ENCODE measurements at places on chromosomes 6 and 20. TPM values are rescaled to one million over a fixed set of nuclear protein-coding genes. Genes with fewer than 3 reads are reported as not detected.

DNA sequence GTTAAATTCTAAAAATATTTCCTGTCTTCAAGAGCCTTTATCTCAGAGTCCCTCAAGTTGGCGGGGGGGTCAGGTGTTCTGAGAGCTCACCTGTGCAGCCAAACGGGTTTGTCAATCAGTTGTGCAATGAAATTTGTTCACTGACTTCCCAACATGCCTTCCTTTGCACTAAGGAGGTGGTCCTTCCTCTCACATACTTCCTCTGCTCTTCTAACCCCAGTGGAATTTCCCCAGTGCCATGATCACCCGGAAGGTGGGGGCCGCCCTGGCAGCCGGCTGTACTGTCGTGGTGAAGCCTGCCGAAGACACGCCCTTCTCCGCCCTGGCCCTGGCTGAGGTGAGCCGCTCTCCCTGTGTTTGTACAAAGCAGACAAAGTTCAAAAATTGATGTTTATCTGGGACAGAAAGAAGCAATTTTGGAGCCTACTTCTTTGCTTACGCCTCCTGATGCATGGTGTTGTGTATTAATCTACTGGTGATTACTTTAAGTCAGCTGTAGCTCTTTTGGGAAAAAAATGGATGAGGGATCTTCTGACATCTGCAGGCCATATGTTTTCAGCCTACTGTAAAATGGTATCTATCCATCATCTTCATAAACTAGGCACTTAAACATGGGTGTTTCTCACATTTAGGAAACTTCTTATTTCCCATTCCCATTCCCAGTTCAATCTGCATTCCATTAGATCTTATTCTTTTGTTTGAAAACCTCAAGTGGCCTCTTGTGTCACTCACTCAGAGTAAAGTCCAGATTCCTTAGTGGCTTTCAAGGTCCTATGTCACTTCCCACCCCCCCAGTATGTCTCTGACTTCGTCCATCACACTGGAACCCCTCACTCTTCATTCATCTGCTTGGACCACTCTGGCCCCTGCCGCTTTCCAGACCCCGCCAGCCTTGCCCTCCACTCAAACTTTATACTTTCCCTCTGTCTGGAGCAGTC is 10.1 kb downstream of the ALDH5A1 start:
- no peak overlapping the region for H3K4me3 ChIP-seq
- DNase-seq, result no peak
- H3K36me3 ChIP-seq, result peaks cover 82% of the 10 kb centered on the region
- H3K27ac ChIP-seq, result no peak overlapping the region

DNA sequence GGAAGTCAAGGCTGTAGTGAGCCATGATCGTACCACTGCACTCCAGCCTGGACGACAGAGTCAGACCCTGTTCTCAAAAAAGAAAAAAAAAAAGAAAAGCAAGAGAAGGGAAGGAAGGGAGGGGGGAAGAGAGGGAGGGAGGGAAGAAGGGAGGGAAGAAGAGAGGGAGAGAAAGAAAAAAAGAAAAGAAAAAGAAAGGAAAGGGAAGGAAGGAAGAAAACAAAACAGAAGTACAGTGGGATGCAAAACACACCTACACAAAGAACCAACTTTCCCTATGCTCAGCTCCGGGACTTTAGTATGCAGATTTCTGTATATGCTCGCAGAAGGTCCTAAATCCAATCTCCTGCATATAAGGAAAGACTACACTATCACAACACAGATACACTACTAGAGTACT is 2.5 kb upstream of the WTAP start:
- H3K4me3 ChIP-seq, result peak overlapping the region; percentile 63
- peak overlapping the region; percentile 20 for H3K27ac ChIP-seq
- peaks cover 36% of the 10 kb centered on the region for H3K4me1 ChIP-seq

DNA sequence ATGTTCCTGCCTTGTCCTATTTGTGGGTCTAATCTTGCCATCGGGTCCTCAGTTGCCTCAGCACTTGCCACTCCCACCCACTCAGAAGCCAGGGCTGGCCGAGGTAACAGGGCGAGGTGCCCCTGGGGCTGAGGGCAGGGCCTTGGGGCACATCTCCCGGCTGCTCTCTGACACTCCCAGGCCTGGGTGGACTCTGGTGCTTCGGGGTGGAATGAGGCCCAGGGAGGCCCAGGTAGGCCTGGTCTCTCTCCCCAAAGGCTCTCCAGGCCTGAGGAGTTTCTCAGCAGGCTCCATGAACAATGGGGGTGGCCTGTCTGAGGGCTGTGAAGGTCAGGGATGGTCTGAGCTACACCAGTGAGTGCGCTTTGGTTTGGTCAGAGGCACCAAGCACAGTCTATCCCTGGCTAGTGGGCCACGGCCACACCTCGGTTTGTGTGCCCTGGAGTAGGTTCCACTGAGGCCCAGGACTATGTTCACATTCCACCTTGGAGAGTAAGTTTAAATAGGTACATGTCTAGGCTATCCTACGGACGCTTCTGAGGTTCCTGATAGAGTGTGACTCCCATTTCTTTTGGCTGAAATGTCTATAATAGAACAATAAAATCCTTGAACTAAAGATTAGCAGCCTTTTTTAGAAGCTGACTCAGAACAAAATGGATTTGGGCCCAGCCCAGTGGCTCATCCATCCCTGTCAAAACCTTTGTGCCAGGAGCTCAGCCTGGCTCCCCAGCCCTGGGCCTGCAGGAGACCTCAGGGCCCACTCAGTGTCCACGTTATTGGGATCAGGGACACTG is 78.8 kb downstream of the SLC24A3 start:
- no peaks in the 10 kb centered on the region for H3K27me3 ChIP-seq
- no peaks in the 10 kb centered on the region for H3K36me3 ChIP-seq
- no peak for DNase-seq
- no peak overlapping the region for H3K27ac ChIP-seq

GRCh38 chr6:89087881-89088280 is 7.3 kb downstream of the PNRC1 start:
- peaks cover 29% of the 10 kb centered on the region for H3K4me1 ChIP-seq
- peaks cover 43% of the 10 kb centered on the region for H3K36me3 ChIP-seq
- DNase-seq, result no peak
- no peak overlapping the region for H3K4me3 ChIP-seq
- H3K27me3 ChIP-seq, result no peaks in the 10 kb centered on the region
- no peak overlapping the region for H3K27ac ChIP-seq

Gene MYB
- 20.9 TPM for total RNA-seq

Gene OPRM1
- not detected for total RNA-seq

DNA sequence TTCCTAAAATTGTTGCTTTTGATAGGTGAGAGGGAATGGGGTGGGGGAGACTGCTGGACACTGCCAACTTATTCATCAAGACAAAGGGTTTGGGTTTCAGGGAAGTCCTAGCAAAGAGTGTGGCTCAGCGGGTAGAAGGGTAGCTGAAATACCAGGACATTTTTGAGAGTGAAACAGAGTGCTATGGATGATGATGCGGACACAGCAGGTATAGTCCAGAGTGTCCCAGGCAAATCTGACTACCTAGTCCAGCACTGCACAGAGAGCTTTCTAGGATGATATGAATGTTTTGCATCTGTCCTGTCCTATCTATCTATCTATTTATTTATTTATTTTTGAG is 154.3 kb downstream of the BCAS1 start:
- H3K36me3 ChIP-seq, result no peaks in the 10 kb centered on the region
- H3K27me3 ChIP-seq, result no peaks in the 10 kb centered on the region
- H3K4me1 ChIP-seq, result peaks cover 21% of the 10 kb centered on the region
- H3K4me3 ChIP-seq, result peak overlapping the region; percentile 95

DNA sequence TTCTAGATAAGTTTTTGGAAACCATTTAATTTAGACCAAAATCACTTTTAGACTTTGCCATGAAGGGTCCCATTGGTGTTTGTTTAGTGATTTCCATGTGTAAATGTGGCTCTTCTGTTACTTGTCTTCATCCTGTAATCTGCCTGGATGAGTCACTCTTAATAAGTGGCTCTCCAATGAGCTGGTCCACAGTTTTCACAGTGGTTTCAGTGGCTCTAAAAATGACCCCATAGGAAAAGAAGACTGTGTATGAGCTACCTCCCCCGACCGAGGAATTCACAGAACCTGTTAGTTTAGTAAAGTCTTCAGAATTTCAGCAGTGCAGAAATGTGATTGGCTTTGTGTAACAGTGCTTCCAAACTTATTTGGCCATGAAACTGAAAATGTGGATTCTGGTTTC is 492.0 kb upstream of the MARCKS start:
- H3K4me1 ChIP-seq, result no peaks in the 10 kb centered on the region
- DNase-seq, result no peak
- no peak overlapping the region for H3K27ac ChIP-seq

Gene CLDN20
- total RNA-seq, result not detected

DNA sequence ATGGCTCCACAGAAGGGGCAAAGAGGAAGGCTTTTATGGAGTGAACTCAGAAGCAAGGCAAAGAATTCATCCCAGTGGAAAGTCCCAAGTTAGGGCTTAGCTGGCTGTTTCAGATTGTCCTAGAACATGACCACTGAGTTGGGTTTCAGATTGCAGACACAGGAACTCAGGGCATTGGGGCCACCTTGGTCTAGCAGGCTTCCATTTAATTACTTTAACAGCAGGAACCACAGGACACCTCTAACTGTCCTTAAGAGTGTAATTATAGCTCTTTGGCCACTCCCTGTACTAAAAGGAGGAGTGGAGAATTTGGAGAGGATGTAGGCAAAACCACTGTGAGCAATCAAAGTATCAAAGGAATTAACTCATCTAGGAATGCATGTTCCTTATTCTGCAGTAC is 150.6 kb upstream of the AGPAT4 start:
- peaks cover 3% of the 10 kb centered on the region for H3K27me3 ChIP-seq
- H3K4me1 ChIP-seq, result no peaks in the 10 kb centered on the region
- H3K27ac ChIP-seq, result no peak overlapping the region
- DNase-seq, result no peak
- H3K4me3 ChIP-seq, result no peak overlapping the region

GRCh38 chr20:37846573-37846972 is 56.4 kb upstream of the VSTM2L start:
- H3K4me3 ChIP-seq, result no peak overlapping the region
- DNase-seq, result no peak
- H3K36me3 ChIP-seq, result peaks cover 94% of the 10 kb centered on the region
- H3K27me3 ChIP-seq, result no peaks in the 10 kb centered on the region
- H3K27ac ChIP-seq, result no peak overlapping the region
- no peaks in the 10 kb centered on the region for H3K4me1 ChIP-seq

DNA sequence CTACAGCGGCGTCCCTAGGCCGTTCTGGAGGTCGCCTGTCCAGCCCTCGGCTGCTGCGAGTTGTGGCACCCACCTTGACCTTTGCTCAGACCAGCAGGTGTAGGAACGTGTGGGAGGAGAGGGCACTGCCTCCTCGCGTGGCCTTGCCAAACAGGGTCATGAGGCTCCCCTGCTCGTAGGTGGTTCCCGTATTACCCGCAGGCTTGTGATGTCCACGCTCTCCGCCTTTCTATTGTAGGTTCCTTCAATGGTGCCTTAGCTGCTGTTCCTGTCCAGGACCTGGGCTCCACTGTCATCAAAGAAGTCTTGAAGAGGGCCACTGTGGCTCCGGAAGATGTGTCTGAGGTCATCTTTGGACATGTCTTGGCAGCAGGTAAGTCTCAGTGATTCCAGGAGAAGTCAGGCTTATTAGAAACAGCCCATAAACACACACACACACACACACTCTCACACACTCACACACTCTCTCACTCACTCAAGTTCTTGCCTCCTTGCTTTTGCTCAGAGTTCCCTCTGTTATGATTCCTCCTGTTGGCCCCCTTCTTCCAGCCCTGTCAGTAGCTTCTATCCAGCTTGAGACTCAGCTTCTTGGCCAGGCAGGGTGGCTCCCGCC is 942 bp downstream of the ACAT2 start:
- peaks cover 4% of the 10 kb centered on the region for H3K36me3 ChIP-seq
- DNase-seq, result no peak
- H3K27ac ChIP-seq, result peak overlapping the region; percentile 98
- H3K4me1 ChIP-seq, result peaks cover 20% of the 10 kb centered on the region
- H3K4me3 ChIP-seq, result peak overlapping the region; percentile 95

DNA sequence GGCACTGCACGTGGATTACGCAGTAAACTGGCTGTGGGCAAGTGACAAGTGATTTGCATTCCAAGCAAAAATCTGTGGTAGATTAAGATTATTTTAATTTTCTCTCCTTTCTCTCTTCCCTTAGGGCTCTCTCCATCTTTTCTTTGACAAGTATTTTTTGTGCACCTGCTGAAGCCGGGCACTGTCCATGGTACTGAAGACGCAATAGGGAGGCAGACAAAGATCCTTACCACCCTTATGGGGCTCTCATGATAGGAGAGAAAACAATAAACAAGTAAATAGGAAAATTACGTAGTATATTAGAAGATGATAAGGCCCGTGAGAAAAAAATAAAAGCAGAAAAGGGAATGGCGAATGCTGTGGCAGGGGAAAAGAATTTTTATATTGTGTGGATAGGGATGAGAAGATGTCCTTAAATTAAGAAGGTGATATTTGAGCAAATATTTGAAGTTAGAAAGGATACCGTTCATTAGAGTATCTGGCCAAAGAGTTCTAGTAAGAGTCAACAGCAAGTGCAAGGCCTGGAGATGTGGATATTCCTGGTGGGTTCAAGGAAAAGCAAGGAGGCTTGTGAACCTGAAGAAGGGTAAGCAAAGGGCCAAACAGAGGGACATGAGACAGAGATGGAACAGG is 146.0 kb downstream of the LAMP5 start:
- no peak for DNase-seq
- H3K4me3 ChIP-seq, result no peak overlapping the region
- H3K27me3 ChIP-seq, result peaks cover 2% of the 10 kb centered on the region
- H3K36me3 ChIP-seq, result no peaks in the 10 kb centered on the region

Gene DUSP15
- not detected for total RNA-seq

Gene SOBP
- 1.4 TPM for total RNA-seq

Gene RBBP8NL
- total RNA-seq, result not detected

Gene AKIRIN2
- 58.0 TPM for total RNA-seq

DNA sequence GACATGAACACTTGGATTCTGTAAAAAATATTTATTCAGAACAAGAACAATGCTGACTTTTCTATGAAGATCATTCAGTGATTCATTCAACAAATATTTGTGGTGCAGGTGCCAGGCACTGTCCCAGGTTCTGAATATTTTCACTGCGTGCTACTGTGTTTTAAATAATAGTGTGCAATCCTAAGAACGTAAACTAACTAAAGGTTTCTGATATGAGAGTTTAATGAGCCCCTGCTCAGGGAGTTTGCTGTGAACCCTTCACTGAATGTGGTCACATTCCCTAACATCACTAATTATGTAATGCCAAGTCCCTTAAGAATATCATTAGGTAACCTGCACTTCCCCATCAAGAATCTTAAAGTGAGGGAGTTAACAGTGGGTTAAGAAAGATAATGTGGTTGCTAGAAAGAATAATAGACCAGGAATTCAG is 1.7 kb upstream of the TMEM170B start:
- peaks cover 5% of the 10 kb centered on the region for H3K27me3 ChIP-seq
- no peak overlapping the region for H3K27ac ChIP-seq
- no peaks in the 10 kb centered on the region for H3K36me3 ChIP-seq

GRCh38 chr6:45185403-45186251 is 142.5 kb upstream of the RUNX2 start:
- H3K36me3 ChIP-seq, result no peaks in the 10 kb centered on the region
- DNase-seq, result peak; percentile 59
- H3K4me3 ChIP-seq, result peak overlapping the region; percentile 75
- H3K27me3 ChIP-seq, result no peaks in the 10 kb centered on the region

- peak overlapping the region; percentile 39 for H3K4me3 ChIP-seq
- H3K27me3 ChIP-seq, result no peaks in the 10 kb centered on the region
- H3K4me1 ChIP-seq, result peaks cover 63% of the 10 kb centered on the region
- H3K27ac ChIP-seq, result peak overlapping the region; percentile 90
These were observed 54.8 kb downstream of the SNX9 start for GRCh38 chr6:157877573-157878438.

Measured in naive thymus-derived CD8-positive, alpha-beta T cell (primary cell).